GM13976 (cell line): ENCODE measurements at places on chromosomes 16 and 17.

GRCh38 chr16:67672306-67672705 lies 5.7 kb downstream of the C16orf86 start:
- DNase-seq: no peak

DNA sequence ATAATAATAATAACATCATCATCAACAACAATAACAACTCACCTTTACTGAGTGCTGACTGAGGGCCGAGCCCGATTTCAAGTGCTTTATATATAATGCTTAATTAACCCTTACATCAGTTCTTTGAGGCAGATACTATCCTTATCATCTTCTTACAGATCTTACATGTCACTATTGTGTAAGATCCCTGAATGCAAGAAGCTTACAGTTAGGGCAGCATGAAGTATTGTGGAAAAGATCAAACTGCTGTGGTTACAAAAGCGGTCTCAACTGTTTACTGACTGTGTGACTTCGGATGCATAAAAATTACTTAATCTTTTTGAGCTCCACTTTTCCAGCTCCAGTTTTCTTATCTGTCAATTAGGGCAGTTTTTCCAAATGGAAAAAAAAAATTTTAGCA lies 3.3 kb downstream of the VAT1 start:
- DNase-seq: no peak

DNA sequence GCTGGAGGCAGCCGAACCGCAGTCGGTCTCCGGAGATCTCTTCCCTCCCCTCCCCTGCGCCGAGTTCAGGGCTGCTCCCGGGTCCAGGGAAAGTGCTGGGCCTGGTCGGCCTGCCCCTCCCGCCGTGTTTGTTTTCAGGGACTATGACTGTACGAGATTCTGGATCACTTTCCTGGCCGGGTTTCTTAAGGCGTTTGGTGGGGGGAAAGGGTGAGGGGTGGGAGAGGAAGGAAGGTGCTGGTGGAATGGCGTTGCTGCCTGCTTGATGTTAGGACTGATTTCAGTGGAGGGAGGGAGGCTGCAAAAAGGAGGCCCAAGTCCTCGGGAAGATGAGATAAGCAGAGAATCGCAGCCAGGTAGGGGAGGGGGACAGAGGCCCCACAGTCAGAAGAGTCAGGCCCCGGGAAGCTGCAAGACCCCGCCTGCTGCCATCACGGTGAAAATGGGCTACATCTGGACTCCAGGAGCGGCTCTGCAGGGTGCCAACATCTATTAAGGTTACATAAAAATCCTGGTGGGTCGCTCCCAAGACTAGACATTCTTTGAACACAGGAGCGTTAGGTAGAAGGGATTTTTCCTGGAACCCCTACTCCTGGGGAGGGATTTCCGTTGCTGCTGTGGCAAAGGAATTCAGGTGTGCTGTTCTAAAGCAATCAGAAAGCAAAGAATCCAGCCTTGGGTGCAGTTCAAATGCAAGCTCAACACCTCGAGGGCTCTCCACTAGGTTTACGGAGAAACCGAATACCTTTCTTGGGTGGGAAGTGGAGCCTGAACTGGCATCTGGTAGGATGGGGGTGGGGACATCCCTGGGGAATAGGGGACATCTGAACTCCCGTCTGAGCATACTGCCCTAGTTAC lies 1.2 kb downstream of the ARHGAP44 start:
- DNase-seq: no peak

GRCh38 chr17:16286009-16286946 lies 67.0 kb downstream of the CENPV start:
- DNase-seq: peak; percentile 89

GRCh38 chr17:39408360-39408759 lies 6.9 kb upstream of the FBXL20 start:
- DNase-seq: no peak

GRCh38 chr17:36132421-36132831 lies 28.8 kb downstream of the CCL4 start:
- no peak for DNase-seq

- DNase-seq: no peak
Measured at GRCh38 chr17:69690531-69690930, 276.0 kb downstream of the MAP2K6 start.

- no peak for DNase-seq
Measured at GRCh38 chr16:64730261-64730660, 391.6 kb downstream of the CDH11 start.

- peak; percentile 82 for DNase-seq
Measured at GRCh38 chr16:81616321-81617020, 162.6 kb upstream of the PLCG2 start.

GRCh38 chr17:57834146-57834741 lies 15.6 kb downstream of the MRPS23 start:
- DNase-seq: no peak

- no peak for DNase-seq
Measured at GRCh38 chr17:1829216-1829591, 498 bp downstream of the SMYD4 start.

DNA sequence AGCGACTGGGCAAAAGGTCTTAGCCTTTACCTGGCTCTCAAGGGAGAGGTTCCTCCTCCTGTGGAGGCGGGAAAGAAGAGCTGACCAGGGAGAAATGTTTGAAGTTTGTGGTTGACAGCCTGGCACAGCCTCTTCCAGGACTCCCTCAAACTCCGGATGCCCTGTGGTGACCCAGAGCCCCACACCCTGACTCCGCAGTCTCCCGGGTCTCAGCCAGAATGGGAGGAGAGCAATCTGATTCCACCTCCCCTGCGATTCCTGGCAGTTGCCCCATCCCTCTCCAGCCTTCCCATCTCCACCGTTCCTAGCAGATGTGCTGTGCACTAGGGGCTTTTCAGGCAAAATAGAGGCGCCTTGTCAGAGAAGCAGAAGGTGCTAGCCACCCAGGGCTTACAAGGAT lies 5.5 kb upstream of the DNAI2 start:
- DNase-seq: no peak

- DNase-seq: no peak
Measured at GRCh38 chr17:47119746-47120520, 69.2 kb downstream of the CDC27 start.

DNA sequence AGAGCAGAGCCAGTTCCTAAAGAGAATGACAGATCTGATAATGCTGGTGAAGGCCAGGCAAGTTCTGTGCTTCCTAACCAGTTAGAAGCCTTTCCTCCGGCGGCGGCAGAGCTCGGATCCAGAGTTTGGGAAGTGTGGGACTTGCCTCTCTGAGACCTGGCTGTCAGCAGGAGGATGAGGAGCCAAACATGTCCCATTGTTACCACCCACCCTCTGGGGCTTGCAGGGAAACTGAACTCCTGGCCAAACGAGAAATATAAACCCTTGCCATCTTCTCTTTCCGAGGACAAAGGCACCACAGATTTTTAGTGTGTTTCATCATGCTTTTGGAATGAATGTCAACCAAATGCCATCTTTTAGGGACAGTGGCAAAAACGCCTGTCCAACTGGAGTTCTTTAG lies 80.2 kb upstream of the SMURF2 start:
- DNase-seq: no peak

DNA sequence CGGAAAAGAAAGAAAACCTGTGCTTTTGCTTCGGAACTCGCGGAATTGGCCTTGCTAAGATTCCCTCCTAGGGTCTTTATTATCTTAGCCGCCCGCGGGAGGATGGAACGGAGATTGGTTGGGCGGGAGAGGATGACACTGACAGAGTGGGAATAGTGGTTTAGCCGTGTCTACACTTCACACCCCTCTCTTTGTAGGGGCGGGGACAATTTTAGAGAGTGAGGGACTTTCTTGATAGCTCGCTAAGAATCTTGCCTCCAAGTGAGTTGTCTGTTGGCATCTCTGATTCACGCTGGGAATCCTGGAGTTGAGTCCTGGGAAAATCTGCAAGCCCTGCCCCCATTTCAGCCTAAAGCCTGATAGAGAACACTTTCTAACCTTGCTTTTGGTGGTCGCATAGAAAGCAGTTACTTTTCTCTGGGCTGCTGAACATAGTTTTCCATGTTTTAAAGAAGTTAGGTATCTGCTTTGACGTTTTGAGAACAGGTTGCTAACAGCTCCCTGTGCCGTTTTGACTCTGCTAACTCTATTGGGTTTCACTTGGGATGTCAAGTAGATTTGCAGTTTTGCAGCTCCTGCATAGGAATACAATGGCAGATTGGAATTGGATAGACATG lies 697 bp downstream of the NOL11 start:
- peak; percentile 51 for DNase-seq

DNA sequence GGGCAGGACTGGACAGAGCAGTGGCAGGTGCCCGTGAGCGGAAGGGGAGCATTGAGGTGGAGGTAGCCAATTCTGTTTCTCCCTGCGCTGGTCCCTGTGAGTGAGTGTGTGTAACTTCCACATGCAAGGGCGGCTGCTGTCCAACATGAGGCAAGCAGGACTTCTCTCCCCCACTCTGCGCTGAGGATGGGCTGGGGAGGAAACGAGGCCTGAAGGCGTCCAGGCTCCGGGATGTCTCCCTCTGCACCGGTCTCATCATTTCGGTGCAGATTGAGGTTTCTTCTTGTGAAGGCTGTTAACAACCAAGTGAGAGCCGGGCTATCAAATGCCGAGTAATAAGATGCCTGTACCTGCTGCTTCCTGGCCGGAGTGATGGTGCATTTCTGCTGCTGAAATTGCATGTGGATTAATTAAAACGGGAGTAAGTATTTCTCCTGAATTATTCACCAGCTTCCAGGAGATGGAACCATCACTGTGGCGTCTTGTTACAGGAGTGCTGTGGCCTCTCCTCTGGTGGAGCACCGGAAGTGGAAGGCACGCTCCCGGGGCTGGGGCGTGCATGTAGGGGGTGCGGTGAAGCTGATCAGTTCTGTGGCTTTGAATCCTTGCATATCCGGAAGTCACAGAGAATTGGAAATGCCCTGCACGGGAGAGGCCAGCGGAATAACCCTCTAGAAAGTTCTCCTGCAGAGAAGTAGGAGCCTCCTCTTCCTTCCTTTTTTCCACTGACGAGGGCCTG lies 41.7 kb upstream of the MGAT5B start:
- DNase-seq: no peak

GRCh38 chr17:51748749-51749604 lies 409.5 kb downstream of the CA10 start:
- DNase-seq: no peak
